ENCODE measurements at places on chromosomes 1 and 21.

DNA sequence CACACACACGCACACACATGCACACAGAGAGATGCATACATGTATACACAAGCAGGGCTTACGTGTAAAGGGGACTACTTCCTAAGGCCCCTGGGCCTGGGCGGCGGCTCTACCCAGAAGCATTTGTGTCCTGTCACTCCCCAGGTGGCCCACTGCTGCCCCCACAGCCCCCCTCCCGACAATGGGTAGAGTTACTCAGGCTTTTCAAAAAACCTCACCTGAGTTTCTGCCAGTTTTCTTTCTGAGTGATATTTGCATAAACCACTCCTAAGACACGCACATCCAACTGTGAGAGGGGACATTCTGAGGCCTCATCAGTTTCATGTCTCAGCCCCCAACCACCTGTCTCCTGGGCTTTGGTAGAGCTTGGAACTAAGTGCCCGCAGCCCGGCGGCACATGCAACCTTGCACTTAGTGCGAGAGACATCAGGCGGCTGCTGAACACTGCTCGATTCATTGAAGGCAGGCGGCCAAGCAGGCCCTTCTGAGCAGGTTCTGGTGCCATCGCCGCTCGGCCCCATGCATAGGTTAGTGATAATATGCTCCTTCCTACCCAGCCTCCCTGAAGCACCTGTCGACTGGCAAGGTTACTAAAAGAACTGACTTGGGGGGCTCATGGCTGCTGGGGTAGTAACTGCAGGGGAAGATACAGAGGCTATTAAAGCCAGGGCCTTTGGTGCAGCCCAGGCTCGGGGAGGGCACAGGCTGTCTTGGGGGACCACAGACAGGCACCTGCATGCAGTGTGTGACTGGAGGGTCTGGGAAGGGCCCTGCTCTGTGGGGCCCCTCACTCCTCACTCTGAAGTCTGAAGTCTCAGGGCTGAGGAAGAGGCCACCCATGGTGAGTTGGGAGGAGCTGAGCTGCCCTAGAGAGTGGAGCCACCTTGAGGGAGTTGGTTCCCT lies 364.2 kb upstream of the VAMP3 start:
- DNase-seq, result peak; percentile 42

DNA sequence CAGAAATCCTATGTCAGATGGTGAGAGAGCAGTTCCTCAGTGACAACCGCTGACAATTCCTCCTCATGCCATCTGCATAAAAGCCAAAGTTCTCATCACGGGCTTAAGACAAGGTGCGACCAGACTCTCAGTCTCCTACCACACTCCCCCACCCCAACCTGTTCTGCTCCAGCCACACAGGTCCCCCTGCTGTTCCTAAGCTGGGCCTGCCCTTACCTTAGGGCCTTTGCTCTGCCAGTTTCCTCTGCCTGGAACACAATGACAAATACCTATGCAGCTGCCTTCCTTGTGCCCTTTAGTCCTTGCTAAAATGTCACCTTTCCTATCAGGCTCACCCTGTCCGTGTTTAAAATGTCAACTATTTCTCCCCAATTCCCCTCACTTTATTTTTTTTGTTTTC lies 382.2 kb downstream of the NTNG1 start:
- no peak for DNase-seq

- no peak for DNase-seq
Observed at GRCh38 chr1:215143497-215143896, 61.0 kb downstream of the KCNK2 start.

DNA sequence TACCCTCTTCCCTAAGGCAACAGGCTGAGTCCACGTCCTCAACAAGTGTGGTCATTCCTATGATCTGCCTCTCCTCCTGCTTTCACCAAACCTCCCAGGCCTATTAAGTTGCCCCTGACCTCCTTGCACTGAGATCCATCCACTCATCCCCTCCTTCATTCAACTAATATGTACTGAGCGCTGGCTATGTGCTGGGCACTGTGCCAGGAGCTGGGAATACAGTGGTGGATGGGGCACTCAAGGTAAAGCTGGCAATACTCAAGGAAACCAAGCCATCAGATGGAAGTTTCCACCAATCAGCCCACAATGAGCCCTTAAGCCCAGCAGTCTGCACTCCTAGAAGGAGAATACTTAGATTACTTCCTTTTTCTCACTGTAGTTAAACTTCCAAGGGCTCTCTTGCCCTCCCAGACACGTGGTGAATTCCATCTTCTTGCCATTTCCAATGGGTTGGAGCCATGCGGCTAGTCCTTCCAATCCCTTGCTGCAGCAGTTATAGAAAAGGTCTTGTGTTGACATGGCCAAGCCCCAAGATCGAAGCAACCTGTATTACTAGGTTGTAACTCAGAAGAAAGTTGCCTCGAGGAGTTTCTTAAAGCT lies 279.9 kb upstream of the RUNX1 start:
- no peak for DNase-seq

- DNase-seq, result peak; percentile 59
Observed at GRCh38 chr1:203649999-203650836, 23.6 kb downstream of the ATP2B4 start.

DNA sequence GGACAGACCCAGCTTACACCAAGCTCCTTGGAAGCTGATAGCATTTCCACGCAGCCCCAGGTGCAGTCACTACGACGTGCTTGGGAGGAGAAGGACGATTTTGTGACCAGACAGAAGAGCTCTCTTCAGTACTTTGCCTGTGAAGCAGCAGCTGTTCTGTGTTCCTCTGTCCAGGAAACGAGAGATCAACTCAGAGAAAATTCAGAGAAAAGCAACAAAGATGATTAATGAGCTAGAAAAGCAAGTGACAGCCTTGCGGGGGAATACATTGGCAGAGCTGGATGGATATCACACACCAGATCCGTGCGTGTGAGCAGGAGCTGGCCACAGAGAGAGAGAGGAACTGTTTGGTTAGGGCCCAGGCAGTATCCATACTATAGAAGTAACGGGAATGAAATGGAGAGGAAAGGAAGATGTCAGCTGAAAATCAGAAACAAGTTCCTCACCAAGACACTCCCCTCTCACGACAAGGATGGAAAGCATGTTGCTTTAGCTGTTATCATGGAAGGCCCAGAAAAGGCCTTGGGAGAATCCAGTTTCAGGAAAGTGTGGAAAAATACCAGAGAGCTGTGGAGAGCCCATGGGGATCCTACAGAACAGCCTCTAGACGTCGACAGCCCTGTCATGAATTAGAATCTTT lies 106.2 kb downstream of the TOMM20 start:
- no peak for DNase-seq

- DNase-seq, result no peak
Observed at GRCh38 chr1:99644279-99645004, 1.5 kb upstream of the PALMD start.

All from CD8-positive, alpha-beta T cell (primary cell).